ENCODE measurements at places on chromosomes 12 and 14.

DNA sequence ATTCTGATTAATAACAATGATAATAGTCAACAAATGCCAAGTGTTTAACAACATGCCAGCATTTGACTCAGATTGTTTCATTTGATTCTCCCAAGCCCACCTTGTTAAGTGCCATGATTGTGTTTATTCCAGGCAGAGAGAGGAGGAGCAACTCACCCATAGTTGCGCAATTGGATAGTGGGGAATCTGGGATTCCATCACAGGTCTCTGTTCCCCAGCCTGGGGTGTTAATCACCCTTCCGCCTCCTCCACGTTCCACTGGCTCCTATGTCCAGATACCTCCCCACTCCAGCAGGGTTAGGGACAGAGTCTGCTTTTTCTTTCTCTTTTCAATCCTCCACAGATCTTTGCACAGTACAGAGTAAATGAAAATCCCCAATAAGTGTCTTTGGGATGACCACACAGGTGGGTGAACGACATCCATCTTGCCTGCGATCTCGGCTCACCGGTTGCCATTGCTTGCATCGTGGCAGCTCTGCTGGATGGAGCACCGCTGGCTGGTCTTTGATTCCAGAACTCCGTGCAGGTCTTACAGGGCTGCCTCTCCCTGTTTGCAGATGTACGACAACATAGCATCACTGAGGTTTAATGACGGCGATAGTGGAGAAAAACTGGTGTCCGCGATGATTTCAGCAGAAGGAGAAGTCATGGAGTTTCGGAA, 78.8 kb downstream of the DNAH10 start:
- no peak for DNase-seq

- DNase-seq: no peak
These were observed 17.8 kb downstream of the SELPLG start for GRCh38 chr12:108615918-108616317.

DNA sequence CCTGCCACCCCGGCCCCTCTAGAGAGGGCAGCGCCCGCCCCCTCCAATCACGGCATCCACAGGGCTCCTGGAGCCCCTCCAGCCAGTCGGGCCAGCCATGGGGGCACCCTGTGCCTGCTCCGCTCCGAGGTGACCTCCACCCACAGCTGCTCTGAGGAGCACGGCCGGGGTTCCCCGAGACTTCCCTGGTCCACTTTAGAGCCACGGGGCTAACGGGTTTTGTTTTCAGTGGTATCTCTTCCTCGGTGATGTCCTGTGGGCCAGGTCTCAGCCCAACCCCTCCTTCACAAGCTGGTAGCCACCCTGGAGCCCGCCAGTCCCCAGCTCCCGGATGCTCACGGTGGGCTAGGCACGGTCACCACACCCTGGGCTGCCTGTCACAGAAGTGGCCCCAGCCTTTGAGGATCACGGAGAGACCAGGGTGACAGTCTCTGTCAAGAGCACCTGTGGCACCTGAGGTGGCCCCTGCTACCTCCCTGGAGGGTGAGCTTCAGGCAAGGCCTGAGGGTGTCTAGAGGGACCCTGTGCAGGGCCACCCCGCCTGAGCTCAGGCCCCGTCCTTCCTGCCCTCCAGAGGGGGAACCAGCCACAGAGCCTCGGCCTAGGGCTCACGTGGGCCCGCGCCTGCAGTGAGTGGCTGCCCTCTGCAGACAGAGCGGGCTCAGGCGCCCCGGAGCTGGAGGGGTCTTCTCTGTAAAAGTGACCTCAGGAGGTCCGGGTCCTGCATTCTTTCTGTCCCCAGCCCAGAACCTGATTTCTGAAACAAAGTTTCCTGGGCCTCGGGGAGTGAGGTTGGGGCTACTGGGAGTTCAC, 146.0 kb upstream of the C14orf180 start:
- no peak for DNase-seq

DNA sequence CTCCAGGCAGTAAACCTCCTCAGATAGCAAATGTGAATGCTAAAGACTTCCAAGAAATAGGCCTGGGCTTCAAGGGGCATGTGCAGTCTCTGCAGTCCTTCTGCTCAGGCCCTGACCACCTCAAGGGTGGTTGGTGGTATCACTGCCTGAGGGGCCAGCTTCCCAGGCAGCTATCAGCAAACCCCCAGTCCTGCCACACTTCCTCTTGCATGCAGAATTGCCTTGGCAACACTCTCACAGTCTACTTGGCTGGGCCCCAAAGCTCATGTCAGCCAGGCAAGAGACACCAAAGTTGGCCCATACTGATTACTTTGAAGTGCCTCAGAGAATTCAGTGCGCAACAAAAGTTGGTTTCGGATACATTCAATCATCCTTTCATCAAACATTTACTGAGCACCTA, 3.5 kb upstream of the ASB8 start:
- DNase-seq: no peak

DNA sequence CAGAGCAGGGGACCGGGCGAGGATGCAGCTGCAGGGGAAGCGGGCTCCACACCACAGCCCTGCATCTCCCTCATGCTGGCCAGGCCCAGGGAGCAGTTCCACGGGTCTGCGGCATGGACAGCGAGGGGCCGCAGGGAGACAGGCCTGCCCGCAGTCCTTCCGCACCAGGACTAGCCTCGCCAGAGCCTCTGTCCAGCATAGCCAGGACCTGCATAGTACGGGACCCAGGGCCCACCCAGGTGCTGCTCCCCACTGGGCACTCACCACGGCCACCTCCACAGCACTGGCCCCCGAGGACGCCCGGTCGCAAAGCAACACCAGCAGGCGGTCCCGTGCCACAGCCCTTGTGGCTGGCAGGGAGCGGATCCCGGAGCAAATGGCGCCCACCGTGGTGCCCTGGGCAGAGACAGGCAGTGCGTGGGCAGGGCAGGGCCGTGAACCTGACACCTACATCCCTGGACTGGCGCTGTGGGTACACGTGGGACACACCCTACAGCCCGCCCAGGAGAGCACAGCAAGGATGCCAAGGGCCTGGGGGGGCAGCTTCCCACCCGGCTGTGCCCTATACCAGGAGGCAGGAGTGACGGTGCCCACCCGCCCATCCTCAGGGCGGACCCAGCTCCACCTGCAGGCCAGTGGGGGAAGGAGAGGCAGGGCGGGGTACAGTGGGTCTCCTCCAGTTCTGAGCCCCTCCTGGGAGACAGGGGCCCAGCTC, 23.8 kb downstream of the JAG2 start:
- DNase-seq: no peak

GRCh38 chr14:94113073-94113472, 2.5 kb downstream of the IFI27 start:
- no peak for DNase-seq

GRCh38 chr14:24838945-24839616, 205.1 kb upstream of the GZMB start:
- no peak for DNase-seq

DNA sequence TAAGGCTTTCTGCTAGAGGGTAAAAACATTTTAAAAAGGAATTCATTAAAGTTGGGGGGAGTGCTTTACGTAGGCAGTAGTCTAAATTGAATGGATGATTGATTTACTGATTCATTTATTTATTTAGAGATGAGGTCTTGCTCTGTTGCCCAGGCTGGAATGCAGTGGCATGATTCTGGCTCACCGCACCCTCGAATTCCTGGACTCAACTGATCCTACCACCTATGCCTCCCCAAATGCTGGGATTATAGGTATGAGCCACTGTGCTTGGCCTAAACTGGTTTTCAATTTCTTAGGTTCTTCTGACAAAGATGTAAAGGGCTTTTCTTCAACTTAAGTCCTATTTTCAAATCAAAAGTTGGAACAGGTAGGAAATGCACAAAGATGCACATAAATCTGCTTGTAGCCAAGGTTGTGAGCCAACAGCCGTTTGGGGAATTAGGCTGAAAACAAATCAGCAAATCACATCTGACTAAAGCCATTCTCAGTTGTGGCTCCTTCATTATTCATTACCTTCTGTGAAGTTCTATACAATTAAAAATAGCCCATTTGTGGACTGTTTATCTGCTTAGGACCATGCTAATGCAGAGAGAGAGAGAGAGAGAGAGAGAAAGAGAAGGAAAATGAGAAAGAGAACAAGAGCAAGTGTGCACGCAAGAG, 218.0 kb downstream of the PPM1H start:
- no peak for DNase-seq

GRCh38 chr14:105021656-105022275, 883 bp upstream of the CDCA4 start:
- DNase-seq: no peak

DNA sequence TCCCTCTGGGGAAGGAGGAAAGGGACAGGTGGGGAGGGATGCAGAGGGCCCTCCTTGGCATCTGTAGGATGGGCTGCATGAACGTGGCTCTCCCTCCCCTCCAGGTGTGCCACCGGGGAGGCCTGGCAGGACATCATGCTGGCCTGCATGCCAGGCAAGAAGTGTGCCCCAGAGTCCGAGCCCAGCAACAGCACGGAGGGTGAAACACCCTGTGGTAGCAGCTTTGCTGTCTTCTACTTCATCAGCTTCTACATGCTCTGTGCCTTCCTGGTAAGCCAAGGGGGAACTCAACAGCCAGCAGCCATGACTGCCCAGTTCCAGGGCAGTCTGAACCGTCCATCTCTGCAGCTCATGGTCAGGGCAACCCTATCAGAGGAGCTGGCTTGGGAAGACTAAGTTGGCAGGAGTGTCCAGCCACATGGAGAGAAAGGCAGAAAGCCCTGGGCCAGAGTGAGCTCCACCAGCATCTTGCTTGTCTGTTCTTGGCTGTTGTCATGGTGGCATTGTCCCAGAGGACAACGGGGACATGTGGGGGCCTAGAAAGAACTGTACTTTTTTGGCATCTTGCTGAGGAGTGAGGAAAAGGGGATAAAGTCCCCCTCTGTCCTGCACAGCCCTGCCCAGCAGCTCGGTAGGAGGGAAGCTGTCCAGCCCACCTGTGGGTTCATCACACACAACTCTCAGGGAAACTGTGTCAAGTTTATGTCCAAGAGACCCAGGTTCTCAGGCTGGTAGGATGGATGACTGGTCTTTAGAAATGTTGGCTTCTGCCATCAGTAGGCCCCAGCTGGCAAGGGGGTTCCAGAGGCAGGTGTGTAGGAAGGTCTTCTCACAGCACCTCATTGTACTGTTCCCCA, 129.8 kb upstream of the FKBP4 start:
- no peak for DNase-seq

DNA sequence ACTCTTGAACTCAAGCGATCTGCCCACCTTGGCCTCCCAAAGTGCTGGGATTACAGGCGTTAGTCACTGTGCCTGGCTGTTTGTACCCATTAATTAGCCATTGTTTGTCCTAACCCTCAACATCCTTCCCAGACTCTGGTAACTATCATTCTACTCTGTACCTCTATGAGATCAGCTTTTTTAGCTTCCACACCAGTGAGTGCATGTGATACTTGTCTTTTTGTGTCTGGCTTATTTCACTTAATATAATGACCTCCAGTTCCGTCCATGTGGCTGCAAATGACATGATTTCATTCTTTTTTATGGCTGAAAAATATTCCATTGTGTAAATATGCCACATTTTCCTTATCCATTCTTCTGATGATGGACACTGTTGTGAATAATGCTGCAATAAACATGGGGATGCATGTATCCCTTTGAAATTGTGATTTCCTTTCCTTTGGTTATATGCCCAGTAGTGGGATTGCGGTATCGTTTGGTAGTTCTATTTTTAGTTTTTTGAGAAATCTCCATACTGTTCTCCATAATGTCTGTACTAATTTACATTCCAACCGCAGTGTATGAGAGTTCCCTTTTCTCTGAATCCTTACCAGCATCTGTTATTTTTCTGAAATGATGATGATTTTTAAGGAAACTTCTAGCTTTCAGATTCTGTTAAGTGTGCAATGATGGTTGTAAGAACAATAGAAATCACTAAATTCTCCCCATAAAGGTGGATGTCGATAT, 6.7 kb upstream of the PPP4R3A start:
- no peak for DNase-seq

- peak; percentile 72 for DNase-seq
These were observed 27.8 kb downstream of the TBX3 start for GRCh38 chr12:114655934-114656749.

GRCh38 chr14:106872611-106873446, 1346.4 kb downstream of the TMEM121 start:
- peak; percentile 20 for DNase-seq

DNA sequence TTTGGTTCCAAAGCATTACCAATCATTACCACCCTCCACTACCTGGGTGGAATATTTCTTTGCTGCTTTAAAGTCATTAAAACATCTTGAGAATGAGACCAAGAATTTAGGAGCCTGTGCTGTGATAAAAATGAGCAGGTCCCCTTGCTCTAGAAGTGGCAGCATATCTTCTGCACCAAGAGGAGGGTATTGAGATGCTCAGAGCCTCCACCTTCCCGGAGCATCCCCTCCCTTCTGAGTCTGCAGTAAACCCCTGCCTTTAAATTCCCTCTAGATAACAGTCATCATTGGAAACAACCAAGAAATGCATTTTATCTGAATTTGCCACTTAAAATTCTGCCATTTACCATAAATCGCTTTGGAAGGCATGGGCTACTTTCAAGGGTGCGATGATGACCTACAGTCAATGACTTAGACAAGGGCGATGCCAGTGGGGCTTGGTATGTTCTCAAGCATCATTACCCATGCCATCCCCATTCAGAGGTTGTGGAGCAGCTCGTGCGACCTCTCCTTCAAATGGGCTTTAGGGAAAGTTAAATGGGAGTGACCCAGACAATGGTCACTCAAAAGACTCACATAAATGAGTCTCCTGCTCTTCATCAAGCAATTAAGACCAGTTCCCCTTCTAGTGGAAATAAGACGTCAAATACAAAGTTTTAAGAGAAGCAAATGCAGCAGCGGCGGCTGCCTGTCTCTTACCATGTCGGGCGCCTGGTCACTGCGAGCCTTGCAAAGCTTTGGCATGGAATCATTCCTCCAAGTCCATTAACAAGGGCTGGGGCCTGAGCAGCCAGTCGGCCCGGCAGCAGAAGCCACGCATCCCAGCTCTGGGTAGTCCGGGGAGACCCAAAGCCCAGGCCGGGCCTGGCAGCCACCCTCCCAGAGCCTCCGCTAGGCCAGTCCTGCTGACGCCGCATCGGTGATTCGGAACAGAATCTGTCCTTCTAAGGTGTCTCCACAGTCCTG, 334.5 kb downstream of the TMEM121 start:
- DNase-seq: no peak

DNA sequence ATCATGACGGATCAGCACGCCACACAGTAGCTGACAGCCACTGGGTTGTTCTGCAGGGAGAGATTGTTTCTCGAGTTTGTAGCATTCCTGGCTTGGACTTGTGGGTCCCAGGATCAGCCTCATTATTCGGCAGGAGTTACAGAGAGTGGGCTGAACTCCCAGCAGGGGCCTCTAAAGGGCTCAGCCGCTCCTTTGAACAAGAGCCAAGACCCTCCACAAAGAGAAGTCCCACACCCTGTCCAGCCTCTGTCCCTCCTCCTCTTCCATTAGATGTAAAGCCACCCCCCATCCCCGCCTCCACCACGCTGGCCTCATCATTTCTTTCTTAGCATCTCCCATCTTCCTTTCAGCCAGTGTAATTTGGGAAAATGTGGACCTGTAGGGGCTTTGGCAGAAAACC, 96.7 kb upstream of the HSPB8 start:
- no peak for DNase-seq
